ENCODE measurements at places on chromosomes 12 and 14.

- no peak for DNase-seq
Measured at GRCh38 chr12:103780992-103781391, 60.0 kb downstream of the NT5DC3 start.

GRCh38 chr14:106115401-106115800, 589.0 kb downstream of the TMEM121 start:
- no peak for DNase-seq

DNA sequence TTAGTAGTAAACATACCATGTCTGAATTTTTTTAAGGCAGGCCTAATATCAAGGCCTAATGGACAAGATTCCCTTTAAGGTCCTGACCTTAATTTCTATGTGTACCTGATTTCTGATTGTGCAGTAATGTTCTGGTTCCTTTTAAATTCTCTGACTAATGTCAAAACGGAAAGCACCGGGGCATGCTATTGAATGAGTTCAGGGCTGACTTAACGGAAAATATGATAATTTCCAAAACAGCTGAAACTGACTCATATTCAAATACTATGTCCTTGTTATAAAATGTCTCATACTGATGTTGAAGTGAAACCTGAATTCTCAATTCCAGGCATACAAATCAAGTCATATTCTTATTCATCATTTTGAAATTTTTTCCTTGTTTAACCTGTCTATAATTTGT, 6.7 kb downstream of the TAS2R43 start:
- DNase-seq, result no peak

DNA sequence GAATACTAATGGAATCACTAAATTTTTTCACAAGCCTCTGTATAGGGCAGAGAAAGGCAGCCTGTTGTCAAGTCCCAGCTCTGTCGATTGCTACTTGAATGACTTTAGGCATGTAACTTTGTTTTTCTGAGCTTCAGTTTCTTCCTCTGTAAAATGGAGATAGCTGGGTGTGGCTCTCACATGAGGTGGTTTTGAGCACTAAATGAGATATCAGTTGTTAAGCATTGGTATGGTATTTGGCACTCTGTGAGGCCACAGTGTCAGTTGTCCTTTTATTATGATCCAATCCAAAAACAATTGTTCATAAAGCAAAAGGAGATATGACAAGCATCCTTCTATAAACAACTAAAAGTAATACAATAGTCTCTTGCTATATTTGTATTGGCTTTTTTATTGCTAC, 120.6 kb downstream of the DUSP6 start:
- DNase-seq, result no peak

GRCh38 chr12:121610239-121611149, 15.8 kb upstream of the ORAI1 start:
- no peak for DNase-seq

DNA sequence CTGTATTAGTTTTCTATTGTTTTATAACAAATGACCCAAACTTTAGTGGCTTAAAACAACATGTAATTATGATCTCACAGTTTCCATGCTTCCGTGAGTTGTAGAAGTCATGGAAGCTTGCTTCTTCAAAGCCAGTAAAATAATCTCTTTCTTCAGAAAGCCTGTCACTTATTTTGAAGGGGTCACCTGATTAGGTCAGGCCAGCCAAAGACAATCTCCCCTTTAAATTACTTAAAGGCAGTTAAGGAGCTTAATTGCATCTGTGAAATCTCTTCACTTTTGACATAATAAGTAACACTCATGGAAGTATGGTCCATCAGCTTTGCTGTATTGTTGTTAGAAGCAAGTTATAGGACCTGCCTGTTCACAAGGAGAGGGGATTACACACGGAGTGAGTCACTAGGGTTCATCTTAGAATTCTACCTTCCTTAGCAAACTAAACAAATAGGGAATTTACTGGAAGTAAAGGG, 89.8 kb downstream of the FAR2 start:
- peak; percentile 35 for DNase-seq

- no peak for DNase-seq
Measured at GRCh38 chr12:27119797-27120196, 37.4 kb upstream of the C12orf71 start.

DNA sequence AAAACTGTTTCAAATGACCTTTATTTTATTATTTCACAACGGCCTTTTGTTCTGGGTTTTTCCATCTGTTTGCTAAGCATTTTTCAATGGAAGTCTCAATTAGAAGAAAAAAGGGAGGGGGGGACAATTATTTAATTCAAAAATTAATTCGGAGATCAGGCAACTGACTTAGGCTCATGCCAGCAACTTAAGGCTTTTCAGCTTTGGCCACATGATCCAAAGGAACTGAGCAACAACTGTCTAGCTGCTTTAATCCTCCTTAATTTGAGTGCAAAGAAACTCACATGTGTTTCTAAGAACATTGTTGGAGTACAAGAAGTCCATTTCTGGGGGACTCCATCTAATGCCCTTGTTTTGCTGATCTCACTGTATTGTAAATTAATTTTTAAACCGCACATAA, 188.0 kb downstream of the EXOC5 start:
- DNase-seq, result no peak

- DNase-seq, result no peak
Measured at GRCh38 chr12:118063576-118064391, 2.8 kb upstream of the WSB2 start.

GRCh38 chr12:129351481-129351880, 498.2 kb downstream of the GLT1D1 start:
- peak; percentile 23 for DNase-seq

GRCh38 chr12:54882079-54882478, 27.8 kb downstream of the MUCL1 start:
- no peak for DNase-seq

DNA sequence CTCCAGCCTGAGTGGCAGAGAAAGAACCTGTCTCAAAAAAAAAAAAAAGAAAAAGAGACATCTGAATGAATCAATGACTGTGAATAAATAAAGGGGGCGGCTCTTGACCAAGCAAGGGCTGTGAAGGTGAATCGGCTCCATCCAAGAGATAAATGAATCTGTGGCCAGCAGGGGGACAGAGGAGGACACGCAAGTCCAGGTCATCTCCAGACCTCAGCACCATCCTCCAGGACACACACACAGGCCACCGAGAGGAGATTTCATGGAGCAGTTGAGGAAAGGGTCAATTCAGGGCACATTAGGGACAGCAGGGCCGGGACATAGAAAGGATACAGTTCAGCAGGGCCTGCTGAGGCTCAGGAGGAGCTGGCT, 21.6 kb downstream of the TRPV4 start:
- no peak for DNase-seq

GRCh38 chr12:111066744-111067437, 146.5 kb upstream of the MYL2 start:
- DNase-seq, result no peak

GRCh38 chr12:49165114-49165513, 23.8 kb downstream of the TUBA1A start:
- DNase-seq, result no peak

- DNase-seq, result no peak
Measured at GRCh38 chr12:79561401-79562132, 129.2 kb downstream of the PAWR start.

GRCh38 chr14:70094631-70095030, 94.1 kb downstream of the SLC8A3 start:
- DNase-seq, result no peak

DNA sequence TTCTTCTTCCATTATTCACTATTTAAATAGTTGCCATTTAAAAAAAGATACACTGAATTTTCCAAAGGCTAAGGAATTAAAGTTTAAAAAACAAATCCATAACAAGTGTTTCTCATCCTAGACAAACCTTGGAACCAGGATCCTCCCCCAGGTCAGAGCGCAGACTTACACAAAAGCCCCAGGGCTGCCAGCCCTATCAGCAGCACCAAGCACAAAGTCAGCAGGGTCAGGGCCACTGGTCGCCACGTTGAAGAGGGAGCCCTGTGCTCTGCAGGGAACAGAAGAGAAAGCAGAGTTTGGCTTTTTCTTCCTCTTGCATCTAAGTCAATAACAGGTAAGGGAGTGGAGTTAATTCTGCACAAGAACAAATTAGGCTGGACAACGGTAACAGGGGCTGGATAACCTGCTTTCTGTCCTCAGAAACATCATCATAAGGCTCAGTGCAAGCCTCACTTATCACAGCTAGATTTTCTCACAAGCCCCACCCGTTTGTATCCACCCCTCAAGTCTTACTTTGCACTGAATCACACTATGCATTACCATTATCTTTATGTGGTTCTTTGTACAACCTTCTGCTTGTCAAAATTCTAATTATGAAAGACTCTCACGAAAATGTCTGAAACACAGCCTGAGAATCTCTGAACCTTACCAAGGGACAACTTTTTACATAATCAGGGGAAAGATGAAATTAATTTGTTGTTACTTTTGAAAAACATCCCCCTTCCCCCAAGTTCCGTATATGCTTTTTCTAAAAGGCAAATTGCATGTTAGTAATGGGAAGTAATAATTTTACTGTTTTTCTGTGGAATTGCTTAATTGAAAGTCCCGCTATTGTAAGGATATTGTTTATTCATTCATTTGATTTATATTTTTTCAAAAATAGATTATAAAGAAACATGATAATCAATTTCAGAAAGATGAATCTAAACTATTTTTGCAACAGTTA, 9.6 kb downstream of the CLEC1A start:
- DNase-seq, result no peak

GRCh38 chr14:75879031-75879430, 102.8 kb downstream of the TGFB3 start:
- DNase-seq, result peak; percentile 41

DNA sequence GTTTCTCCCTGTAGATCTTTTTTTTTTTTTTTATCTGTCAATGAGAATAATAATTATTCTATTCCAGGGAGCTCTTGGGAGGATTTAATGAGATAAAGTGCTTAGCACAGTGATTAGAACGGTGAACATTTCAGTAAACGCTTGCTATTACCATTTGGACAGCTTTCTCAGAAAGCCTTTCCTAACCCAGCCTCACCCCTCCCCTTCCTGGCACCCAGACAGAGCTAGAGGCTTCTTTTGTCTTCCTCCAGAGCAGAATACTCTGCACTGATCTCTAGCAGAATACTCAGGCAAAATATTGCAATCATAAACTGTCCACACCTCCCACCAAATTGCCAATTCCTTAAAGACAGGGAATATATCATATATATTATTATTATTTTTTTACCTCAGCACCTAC, 66.6 kb downstream of the ERGIC2 start:
- no peak for DNase-seq

- no peak for DNase-seq
Measured at GRCh38 chr12:108572166-108572790, 9.9 kb downstream of the ISCU start.

DNA sequence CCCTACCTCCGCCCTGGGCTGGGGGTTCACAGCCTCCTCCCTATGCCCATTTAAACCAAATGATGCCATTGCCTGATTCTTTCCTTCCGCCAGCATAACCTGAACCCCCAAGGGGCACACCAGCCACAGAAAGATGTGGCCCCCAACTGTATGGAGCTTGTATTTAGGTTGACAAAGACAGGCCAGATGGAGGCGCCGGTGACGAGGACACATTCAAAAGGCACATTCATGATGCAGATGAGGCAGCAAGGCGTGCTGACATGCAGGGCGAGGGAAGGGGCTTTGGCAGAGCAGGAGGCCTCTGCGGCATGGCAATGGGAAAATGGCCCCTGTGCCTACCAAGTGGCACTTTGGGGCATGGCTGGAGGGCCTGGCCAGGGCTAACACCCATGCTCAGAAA, 112.2 kb downstream of the RFLNA start:
- DNase-seq, result no peak

DNA sequence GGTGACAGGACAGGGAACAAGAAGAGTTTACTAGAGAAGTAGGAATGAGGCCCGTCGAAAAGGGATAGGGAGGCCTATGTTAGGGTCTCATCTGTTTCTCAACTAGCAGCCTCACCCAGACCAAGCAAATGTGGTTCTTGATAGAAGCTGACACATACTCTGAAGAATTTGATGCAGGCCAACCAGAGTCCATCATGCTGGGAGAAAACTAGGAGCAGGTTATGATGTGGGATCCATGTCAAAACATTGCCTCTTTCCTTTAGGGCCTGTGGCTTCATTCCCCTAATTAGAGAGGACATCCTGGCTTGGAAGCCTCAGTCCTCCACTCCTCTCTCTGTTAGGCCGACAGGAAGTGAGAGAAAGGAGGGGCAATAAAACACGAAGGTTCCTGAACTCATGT, 122.8 kb downstream of the NTF3 start:
- DNase-seq, result peak; percentile 16

- no peak for DNase-seq
Measured at GRCh38 chr14:68945190-68945584, 33.9 kb downstream of the ACTN1 start.

DNA sequence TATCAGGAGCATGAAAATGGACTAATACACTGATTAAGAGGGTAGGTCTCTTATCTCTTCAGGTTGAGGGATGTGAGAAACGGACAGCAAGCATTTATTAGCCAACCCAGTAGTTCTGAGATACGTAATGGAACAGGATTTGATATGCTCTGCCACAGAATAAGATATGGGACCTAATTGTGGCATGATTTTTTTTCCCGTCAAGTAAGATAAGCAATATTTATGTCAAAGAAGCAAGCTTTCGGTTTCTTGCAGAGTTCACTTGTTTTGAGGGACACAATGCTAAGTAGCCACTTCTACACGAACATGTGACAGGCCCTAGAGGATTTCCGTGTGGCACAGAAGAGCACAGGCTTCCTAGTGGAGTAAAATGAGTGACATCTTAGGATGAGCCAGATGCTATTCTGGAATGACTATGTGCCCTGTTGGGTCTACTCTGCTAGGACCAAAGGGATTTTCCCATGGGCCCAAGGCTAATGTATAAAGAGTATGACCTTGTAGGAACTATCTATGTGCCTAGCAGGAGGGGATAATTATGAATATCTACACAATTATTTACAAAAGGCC, 57.9 kb downstream of the SLC38A1 start:
- no peak for DNase-seq

DNA sequence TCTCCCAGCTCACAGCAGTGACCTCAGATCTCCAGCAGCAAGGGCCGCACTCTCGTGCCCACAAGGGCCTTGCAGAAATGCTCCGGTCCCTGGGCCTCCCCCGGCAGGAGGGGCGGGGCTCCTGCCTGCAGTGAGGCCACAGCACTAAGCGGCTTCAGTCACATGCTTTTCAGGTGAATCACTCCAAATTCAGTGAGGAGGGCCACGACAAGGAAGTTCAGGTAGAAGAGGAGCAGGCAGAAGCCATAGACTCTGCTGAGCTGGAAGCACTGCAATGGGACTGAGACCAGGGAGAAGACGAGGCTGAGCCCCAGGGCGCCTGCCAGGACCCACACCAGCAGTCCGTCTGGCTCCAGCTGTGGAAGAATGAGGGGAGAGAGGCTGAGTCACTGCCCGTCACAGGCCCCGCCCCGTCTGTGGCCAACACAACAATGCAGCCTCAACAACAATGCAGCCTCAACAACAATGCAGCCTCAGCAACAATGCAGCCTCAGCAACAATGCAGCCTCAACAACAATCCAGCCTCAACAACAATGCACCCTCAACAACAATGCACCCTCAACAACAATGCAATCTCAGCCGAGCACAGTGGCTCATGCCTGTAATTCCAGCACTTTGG, 35.2 kb downstream of the SLC8B1 start:
- DNase-seq, result peak; percentile 81

Data from brain microvascular endothelial cell (primary cell).